ENCODE measurements at places on chromosomes 2 and 18. TPM values are rescaled to one million over a fixed set of nuclear protein-coding genes. Genes with fewer than 3 reads are reported as not detected.

DNA sequence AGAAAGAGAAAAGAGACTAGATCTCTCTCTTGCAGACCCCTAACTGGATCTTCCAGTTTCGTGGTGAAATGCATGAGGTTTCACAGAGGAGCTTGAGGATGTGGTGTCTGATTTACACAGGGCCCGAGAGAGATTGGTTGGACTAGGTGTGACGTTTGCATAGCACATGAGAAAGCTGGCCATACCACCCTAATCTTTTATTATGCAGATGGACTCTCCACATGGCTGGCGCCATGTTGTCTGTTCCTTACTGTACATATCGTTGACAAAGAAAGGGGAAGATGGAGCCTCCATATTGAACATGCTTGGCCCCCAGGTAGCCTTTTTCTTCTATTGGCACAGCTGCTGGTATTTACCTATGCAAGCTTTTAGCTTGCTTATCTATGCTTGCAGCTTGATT lies 27.5 kb upstream of the PGAP1 start:
- no peak for DNase-seq

The XRCC5 gene
- 214 TPM for total RNA-seq

The L3MBTL4 gene
- total RNA-seq = 0.53 TPM

GRCh38 chr2:162475661-162476060 lies 131.7 kb downstream of the GCA start:
- no peak for DNase-seq

- DNase-seq = no peak
Measured at GRCh38 chr2:43142921-43143438, 83.4 kb downstream of the ZFP36L2 start.

The MAP4K4 gene
- 305 TPM for total RNA-seq

The M1AP gene
- not detected for total RNA-seq

- DNase-seq = no peak
Measured at GRCh38 chr2:102282678-102283091, 28.7 kb upstream of the IL1RL1 start.

DNA sequence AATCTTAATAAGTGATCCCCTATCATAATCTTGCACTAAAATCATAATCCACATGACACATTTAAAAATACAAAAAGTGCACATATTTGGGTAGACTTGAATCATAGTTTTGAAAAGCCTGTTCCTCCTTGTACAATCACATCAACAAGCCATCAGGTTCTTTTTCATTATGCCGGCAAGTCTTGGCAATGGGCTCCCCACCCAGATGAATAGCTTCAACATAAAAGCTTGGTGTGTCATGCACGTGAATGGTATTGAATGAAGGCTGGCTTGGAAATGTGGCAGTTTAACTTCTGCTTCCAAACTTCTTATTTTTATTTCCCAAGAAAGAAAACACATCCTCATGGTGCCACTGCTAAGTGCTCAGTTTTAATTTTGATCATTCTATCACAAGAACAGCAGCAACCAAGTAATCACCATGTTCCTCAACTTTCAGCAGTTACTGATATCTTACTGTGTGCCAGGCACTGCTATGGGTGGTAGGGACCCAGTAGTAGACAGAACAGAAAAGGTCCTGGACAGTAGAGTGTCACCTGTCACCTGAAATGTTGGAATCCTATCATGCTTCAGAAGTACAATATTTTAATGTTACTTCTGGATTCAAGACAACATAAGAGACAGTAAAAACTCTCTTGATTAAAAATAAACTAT lies 89.9 kb downstream of the AP1S3 start:
- DNase-seq = no peak

GRCh38 chr18:61743775-61744531 lies 148.9 kb downstream of the RNF152 start:
- no peak for DNase-seq

DNA sequence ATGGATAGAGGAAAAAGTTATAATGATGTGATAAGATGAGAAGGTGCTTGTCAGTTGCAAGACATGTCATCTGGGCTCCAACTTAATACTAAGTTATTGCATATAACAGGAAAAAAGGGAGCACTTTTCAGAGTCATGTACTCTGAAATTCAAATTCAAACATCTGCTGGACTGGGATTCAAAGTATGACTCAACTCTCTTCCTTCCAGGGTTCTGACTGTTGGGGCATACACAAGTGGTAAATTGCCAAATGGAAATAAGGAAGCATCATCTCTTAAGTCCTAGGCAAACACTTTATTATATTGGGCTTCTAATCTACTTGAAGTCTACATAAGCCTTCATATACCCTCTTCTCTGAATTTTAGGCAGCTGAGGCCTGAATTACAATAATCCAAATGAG lies 44.9 kb downstream of the ZBTB14 start:
- DNase-seq = no peak

GRCh38 chr2:104658144-104658835 lies 195.6 kb upstream of the POU3F3 start:
- no peak for DNase-seq

The OXER1 gene
- not detected for total RNA-seq

The OBSL1 gene
- 20.6 TPM for total RNA-seq
